Stimulated activated CD8-positive, alpha-beta memory T cell treated with anti-CD3 and anti-CD28 coated beads, Interleukin-15, amount 100 ng/mL, for 1 hour (primary cell): ENCODE measurements at places on chromosomes 3 and 15.

GRCh38 chr15:76449455-76449854 is 112.9 kb downstream of the ISL2 start:
- DNase-seq = no peak

DNA sequence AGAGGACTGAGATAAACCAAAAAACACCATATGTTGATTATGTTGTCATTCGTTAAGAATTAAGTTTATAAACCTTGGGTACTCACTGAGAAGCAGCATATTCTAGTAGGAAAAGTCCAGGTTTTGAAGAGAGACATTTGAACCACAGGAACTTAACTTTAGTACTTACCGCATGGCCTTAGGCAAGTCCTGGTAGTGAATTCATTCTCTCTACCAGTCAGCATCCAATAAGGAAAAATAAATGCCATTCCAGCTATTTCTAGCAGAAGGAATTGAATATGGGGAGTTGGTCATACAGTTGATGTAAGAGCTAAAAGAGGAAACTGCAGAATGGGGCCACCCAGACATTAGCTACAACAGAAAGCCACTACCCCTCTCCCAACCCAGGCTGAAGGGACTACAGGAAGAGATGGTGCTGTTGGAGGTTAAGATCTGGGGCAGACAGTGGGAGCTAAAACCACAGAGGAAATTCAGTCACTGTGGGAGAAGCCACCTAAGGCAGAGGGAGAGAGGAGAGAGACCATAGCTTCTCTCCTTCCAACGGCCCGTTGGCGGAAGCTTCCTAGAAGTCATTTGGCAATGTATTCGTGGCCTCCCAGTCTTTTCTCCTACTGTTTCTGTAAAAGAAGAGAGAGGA is 133.8 kb upstream of the RARB start:
- DNase-seq = no peak

DNA sequence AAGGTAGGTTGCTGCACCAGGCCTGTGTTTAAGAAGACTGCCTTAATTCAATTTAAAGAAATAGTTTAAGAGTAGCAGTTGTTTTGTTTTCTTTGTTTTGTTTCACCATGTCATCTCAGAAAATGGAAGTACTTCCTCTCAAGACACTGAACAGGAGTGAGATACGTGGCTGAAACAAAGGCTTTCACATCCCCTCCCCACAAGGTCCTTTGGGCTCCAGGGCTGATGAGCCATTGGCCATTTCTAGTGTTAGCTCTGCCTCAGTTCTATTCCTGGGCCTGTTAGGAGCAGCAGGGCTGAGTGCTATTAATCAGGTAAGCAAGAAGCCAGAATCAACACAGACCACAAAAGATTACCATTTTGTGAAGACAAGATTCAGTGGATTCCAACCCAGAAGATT is 132.8 kb downstream of the KCNAB1 start:
- no peak for DNase-seq

DNA sequence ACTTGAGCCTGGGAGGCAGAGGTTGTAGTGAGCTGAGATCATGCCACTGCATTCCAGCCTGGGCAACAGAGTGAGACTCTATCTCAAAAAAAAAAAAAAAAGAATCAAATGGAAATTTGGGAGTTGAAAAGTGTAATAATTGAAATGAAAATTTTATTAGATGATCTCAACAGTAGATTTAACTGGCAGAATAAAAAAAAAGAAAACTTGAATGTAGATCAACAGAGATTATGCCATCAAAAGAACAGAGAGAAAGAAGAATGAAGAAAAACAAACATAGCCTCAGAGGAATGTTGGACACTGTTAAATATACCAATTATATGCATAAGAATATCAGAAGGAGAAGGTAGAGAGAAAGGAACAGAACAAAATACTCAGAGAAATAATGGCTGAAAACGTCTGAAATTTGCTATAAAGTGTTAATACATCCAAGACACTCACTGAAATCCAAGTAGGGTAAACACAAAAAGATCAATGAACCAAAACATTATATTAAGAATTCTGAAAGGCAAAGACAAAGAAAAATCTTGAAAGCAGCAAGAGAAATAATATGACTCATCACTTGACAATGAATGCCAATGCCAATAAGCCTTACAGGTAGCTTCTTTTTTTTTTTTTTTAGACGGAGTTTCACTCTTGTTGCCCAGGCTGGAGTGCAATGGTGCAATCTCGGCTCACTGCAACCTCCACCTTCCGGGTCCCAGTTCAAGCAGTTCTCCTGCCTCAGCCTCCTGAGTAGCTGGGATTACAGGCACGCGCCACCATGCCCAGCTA is 14.6 kb upstream of the ELP6 start:
- no peak for DNase-seq

DNA sequence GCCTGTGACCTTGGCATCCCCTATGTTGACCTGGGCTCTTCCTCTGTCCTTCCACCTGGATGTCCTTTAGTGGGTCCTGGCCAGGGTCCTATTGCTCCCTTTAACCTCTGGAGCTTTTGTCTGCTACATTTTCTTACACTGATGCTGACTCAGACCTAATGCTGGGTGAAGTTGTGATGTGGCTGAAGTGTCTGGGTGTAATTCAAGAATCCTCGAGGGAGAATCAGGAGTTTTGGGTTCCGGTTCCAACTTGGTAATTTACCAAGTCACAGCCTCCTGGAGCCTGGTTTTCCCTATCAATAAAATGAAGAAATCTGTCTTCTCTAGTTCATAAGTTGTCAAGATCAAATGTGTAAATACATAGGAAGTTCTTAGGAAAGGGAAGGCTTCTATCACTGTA is 25.6 kb downstream of the CEP19 start:
- no peak for DNase-seq

- DNase-seq = no peak
Measured at GRCh38 chr3:48013288-48013980, 2.8 kb downstream of the MAP4 start.

GRCh38 chr3:9786825-9787669 is 5.2 kb downstream of the TADA3 start:
- DNase-seq = no peak

GRCh38 chr15:39820050-39820602 is 37.5 kb upstream of the FSIP1 start:
- DNase-seq = no peak

DNA sequence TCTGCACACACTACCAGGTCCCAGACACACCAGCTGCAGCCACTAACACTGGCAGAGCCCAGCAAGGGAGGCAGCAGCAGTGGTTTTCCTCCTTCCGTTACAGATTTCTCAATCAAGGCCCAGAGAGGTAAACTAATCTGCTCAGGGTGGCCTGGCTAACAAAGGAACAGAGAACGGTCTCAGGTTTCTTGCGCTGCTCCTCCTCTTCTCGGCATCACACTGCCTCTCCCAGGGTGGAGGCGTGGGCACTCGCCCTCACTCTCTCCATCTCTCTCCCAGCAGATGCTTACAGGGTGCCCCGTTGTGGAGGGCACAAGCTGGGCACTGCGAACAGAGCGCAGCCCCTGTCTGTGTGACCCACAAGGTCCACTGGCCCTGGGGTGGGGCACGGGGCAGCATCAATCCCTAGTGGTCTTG is 228.7 kb downstream of the VPS13C start:
- no peak for DNase-seq

DNA sequence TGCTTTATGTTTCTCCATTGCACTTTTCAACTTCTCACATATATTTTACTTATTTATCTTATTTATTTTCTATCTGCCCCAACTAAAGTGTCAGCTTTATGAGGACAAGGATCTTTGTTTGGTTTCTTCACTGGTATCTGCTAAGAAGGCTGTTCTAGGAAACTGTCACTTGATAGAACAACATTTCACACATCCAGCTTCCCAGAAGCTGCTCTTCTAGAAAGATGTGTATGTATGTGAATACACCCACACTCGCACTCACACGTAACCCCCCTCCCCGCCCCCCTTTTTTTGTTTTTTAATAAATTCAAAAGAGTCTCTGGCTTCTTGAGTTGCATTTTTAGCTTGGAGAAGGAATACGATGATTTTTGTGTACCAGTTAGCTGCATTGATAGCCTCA is 143.1 kb downstream of the AKAP13 start:
- no peak for DNase-seq

DNA sequence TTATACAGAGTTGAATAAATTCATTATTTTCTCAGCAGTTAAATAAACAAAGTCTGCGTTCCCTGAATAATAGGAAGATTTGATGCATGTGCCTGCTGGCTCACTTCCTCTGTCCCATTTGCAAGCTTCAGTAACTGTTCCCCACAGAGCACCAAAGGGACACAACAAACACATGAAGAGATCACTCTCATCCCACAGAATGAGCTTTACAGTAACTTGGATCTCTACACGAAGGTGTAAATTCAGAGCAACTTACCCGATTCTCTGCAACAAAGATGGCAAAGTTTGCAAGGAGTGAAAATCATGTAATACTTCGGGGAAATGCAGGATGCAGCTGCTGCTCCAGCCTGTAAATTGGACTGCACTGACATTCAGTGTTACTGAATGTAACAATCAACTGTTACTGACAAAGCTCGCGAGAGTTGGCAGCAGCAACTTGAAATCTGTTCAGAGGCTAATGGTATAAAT is at the start of gene BCHE:
TSS of gene BCHE (minus strand) at position 366 of the 468 bp plus-strand sequence. CDS start 6,390 bp downstream, outside the sequence.
- no peak for DNase-seq

GRCh38 chr15:73056460-73056859 is 4.2 kb downstream of the NEO1 start:
- no peak for DNase-seq

- no peak for DNase-seq
Measured at GRCh38 chr15:63060699-63061098, 18.2 kb downstream of the TPM1 start.

DNA sequence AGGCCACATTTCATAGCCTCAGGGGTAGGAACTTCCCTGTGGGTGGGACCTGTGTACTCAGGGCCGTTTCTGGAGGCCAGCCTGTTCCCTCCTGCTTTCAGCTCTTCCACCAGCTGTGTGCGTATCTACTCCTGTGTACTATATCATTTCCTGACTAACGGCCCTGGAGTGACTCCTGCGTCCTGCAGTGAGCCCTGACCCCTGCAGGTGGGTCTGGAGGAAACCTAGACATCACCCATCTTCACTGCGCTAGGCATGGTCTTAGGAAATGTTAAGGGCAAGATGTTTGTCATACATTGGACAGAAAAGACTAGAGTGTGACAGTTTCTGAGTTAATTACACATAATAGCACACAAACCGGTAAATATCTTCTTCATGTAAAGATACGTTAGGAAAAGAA is 297.3 kb downstream of the GABRB3 start:
- no peak for DNase-seq

- no peak for DNase-seq
Measured at GRCh38 chr3:23831517-23832394, 26.0 kb downstream of the UBE2E1 start.
